ENCODE measurements at places on chromosomes 4 and X.

- no peak for DNase-seq
These were observed 92.7 kb upstream of the RPL34 start for GRCh38 chr4:108527723-108528122.

- no peak for DNase-seq
These were observed 46.4 kb downstream of the GAB1 start for GRCh38 chr4:143383005-143383574.

DNA sequence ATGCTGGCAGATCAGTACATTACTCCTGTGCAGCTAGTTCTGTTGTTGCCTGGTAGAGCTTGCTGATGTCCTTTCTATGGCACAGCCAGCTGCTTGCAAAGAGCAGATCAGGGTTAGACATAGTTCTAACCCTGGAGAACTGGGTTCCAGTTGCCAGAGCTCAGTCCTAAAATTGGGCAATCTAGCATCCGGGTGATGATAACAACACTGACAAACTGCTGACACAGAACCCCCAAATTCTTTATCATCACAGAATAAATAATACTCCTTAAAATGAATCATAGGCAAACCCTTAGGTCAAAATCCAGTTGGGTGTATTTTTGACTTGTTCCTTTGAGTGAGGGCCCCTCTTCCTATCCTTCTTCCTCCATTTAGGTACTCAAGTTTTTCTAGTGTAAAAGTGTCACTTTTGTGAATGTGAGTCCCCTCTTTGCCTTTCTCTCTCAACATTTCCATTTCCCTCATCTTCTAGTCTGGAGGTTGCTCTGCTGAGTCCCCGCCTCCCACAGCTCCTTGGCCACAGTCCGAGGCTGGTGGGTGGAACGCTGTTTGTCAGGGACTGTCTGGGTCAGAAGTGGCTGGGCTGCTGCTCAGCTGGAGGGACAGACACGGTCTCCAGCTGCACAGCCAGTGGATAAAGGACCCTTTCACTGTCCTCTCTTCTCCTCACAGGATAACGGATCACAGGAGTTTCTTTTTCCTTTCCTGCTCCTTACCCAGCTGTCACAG is 93.6 kb upstream of the RASGEF1B start:
- DNase-seq, result no peak

- DNase-seq, result no peak
These were observed 153.5 kb downstream of the SH3BGRL start for GRCh38 chrX:81355436-81355835.

Data from CD4-positive, alpha-beta T cell treated with Interleukin-1 beta for 1 hour (primary cell).